ENCODE measurements at places on chromosomes 1 and 21. TPM values are rescaled to one million over a fixed set of nuclear protein-coding genes. Genes with fewer than 3 reads are reported as not detected.

Gene RWDD3
- total RNA-seq: 19.3 TPM

Gene SPATA17
- total RNA-seq: 3.2 TPM

Gene EPHA10
- total RNA-seq: 4.4 TPM

Gene LCE2B
- not detected for total RNA-seq

Gene HDAC1
- 113 TPM for total RNA-seq

Gene THEM5
- total RNA-seq: not detected

Gene AADACL3
- total RNA-seq: not detected

Gene FCRL2
- total RNA-seq: 0.42 TPM

Gene WDR64
- not detected for total RNA-seq

Gene ZBTB8A
- total RNA-seq: 10.5 TPM

Gene CRYAA
- total RNA-seq: not detected

Gene GNAI3
- total RNA-seq: 6.6 TPM

Gene ARHGEF16
- 28.5 TPM for total RNA-seq

Gene C2CD4D
- total RNA-seq: 1.4 TPM

Gene KMO
- total RNA-seq: 0.18 TPM

Gene OR2L5
- total RNA-seq: not detected

Gene RPAP2
- 44.8 TPM for total RNA-seq

Gene IL20
- total RNA-seq: not detected

Gene SPRR4
- not detected for total RNA-seq

Gene HES4
- 63.6 TPM for total RNA-seq

Gene CRNN
- total RNA-seq: not detected

Gene KCNE2
- total RNA-seq: not detected

Gene HSD3B2
- total RNA-seq: not detected

Gene CLIC4
- 163 TPM for total RNA-seq

Gene DCDC2B
- not detected for total RNA-seq

Gene SUSD4
- 21.9 TPM for total RNA-seq

Gene HAPLN2
- 5.6 TPM for total RNA-seq

Gene MATN1
- not detected for total RNA-seq

Gene DMRTA2
- not detected for total RNA-seq
